ENCODE measurements at places on chromosomes 3 and 15.
A peak's percentile ranks its signal among the peaks of the same experiment; 100 is the strongest.

DNA sequence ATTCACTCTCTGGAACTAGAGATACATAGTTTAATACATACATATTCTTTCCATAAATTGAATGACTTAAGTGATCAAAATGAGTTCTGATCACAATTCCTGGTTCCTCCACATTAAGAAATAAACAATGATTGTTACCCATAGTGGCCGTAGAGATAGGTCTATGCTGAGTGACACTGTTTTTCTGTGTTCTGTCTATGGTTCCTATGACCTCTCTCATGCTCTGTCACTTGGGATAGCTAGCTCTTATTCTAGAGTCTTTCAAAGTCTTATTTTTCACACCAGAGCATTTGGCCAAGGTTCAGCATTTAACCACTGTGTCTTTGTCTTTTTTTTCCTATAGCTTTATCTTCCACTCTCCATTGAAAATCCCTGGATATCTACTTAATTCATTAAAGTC lies 132.4 kb downstream of the GOLGA6L6 start:
- DNase-seq: no peak

DNA sequence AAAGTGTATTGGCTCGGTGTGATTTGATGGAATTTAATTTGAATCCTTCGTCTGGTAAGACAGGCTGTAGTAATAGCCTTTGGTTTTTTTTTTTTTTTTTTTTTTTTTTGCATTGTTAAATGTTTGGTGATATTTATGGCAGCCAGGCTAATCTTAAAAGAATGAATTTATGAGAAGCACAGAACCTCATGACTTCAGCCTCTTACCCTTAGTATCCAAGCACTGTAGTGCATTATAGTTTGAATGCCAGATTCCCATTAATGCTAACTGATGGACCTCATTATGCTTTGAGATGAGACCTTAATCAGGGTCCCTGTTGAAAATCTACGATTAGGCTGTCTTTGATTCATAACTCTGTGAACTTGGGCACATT lies 110.6 kb upstream of the SAMMSON start:
- DNase-seq: no peak

DNA sequence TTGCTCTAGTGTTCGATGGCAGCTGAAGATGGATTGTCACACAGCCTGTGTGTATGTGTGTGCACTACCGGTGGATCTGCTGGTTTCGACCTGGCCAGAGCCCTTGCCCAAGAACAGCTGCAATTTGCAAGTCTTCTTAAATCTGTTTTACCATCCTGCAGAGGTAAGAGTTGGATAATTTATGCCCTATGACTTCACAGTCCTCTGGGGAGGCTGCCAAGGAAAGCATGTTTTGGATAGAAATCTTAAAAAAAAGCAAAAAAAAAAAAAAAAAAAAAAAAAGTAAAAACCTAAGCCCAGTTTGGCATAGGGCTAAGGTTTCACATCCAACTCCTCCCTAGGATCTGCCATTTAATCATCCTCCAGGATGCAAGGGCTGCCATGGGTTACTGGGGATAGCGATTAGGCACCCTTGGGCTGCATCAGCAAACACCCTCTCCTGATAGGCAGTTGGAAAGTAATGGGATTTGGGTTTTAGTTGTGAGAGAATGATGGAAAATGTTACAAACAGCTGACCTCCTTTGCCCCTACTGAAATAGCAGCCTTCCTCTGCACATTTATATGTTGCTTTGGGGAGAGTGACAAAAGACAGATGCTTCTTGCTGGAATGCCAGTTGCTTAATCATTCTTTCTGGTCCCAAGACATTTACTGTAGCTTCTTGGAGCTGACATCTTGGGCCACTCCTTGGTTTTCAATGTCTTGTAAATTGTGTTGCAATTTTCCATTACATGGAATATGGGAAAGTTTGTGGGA lies 35.4 kb downstream of the CD200R1L start:
- no peak for DNase-seq

DNA sequence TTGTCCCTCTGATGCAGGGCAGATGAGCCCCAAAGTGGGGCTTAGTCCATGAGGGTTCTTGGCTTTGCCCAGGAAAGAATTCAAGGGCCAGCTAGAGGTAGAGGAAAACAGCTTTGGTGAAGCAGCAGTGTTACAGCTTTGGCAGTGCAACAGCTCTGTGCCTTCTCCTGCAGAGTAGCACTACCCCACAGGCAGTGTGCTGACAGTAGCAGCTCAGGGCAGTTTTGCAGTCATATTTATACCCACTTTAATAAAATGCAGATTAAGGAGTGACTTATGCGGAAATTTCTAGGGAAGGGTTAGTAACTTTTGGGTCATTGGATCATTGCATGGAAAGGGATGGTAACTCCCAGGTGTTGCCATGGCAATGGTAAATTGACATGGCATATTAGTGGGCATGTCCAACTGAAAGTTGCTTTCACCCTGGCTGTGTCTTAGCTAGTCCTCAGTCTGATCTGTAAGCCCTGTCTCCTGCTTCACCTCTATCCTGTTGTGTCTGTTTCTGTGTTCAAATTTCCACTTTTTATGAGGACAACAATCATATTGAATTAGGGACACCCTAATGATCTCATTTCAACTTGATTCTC lies 241.3 kb upstream of the C2CD4B start:
- no peak for DNase-seq

- no peak for DNase-seq
Observed at GRCh38 chr15:77857419-77857818, 220.1 kb downstream of the TBC1D2B start.

DNA sequence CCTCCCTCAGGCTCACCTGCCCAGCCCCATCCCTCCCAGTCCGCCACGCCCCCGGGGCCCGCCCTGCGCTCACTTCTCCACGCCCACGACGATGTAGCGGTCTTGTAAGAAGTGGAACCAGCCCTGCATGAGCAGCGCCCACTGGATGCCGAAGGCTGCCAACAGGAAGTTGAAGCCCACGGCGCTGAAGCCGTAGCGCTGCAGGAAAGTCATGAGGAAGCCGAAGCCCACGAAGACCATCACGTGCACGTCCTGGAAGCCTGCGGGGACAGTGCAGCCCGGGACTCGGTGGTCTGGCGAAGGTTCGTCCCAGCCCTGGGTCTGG lies 9.7 kb downstream of the RHCG start:
- DNase-seq: peak; percentile 64

DNA sequence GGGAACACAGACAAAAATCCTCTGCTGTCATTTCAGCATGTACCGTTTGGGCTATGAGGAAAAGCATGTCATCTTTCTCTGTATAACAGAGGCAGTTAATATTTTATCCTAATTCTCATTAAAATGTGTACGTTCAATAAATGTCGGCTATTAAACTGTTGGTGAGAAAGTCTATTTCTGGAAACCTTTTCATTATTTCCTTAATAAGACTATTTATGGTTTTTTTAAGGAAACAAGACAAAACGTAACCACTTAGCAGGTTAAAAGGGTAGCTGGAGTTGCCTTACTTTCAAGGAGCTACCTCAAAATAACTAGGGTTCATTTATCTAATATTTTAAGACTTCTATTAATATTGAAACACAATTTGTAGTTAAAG lies 1.8 kb upstream of the STT3B start:
- no peak for DNase-seq

DNA sequence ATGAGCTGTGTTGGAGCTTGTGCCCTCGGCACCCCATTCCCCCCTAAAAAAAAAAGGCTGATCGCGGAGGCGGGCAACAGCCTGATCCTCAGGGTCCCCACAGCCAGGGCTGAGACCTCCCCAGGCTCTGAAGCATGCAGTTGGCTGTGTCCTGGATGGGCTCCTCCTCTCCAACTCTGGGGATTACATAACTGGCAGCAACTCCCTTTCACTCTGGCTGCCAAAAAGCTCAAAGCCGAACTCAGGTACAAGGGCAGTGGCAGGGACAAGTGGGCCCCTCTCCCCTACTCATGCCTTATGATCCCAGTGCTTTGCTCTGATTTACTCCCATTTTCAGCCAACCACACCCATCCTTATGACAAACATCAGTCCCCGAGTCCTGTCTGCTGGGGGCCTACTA lies 18.3 kb downstream of the TPRA1 start:
- no peak for DNase-seq

DNA sequence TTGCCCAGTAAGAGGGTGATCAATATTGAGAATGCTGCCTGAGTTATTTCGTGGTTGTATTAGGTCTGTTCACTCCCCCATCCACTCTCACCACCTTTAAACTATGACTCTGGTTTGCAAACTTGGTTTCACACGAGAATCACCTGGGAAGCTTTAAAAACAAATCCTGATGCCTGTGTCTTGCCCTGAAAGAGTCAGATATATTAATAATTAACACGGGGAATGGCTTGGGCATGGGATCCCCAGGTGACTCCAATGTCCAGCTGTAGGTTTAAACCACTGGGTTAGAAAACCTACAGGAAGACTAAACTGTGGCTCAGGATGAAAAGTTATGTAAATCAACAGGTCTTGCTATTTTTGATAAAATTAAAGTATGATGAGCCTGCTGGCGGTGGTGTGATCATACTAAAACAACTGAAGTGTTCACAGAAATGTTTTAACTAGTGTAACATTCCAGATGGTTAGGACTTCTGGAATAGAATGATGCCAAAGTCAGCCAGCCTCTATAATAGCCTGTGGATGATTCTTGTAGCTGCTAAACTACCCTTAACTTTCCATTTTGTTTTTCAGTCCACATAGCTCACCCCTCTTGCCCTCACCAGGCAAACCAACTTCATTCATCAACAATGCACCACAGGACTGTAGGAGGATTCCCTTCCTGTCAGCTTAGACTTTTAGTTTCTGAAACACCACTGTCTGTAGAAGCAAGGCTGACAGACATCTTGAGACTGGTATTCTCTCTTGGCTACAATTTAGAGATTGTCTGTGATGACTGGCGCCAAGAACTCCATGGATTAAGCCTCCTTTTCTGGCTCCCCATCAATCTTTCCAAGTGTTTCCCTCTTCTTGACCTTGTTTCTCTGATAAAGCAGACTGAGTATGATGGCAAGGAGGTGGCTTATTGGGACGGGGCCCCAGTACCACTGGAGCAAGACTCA lies 119.1 kb upstream of the ADAMTS9 start:
- DNase-seq: no peak

DNA sequence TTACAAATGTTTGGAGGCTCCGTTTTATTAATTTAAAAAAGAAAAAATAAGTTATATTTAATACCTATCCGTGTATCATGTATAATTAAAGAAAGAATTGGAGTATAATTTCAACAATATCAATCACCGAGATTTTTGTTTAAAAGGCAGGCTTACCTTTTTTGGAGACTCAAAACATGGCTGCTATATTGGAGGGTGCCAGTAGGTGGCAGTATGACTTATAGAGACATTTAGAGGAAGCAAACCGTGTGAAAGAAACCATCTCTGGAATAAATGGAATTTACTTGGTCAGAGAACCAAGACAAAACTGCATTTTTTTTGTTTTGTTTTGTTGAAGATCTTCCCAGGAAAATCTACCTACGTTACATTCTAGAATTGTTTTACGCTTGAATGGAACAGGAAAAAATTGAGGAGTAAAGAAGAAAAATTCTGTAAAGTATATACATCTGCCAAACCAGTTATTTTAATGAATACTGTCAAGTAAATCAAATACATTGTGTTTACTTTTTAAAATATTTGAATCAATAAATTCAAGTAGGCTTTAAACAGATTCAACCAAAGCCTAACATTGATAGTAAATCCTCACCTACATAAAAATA lies 802.6 kb upstream of the ALCAM start:
- DNase-seq: peak; percentile 74

GRCh38 chr3:13748276-13748879 lies 131.5 kb downstream of the WNT7A start:
- DNase-seq: no peak

DNA sequence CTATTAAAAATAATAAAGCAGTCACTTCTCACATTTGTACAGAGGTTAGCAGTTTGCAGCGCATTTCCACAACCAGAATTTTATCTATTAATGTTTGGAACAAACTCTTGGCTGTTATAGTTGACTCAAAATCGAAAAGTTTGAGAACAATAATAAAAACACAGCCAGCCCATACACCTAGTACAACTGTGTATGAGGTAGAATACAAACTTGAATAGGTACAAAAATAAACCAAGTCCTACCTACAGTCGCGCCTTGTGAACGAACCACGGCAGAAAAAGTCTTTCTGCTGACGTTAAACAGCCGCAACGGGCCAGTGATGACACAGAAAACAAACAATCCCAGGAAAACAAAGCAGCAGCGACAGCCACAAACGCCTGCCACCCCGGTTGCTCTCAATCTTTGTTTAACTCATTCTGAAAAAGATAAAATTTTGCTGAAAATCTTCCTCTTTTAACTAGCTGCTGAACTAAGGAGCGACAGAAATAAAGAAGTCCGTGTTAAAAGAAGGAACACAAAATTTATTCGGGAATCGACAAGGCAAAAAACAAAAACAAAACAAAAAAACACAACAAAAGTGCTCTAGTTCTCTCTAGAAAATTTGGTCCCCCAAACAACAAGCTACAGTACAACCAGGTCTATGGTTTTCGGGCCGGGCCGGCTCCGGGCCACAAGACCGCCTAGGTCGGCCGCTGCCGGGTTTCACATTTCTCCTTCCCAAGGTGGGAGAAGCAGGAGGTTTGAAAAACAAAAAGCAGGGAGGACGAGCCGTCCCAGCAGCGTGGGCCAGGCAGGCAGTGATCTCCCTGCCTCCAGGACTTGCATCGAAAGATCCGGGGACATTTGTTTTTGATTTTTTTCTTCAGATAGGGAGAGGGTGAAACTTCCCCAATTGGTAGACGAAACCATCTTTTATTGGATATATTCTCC lies 2.9 kb downstream of the FOXL2 start:
- no peak for DNase-seq

DNA sequence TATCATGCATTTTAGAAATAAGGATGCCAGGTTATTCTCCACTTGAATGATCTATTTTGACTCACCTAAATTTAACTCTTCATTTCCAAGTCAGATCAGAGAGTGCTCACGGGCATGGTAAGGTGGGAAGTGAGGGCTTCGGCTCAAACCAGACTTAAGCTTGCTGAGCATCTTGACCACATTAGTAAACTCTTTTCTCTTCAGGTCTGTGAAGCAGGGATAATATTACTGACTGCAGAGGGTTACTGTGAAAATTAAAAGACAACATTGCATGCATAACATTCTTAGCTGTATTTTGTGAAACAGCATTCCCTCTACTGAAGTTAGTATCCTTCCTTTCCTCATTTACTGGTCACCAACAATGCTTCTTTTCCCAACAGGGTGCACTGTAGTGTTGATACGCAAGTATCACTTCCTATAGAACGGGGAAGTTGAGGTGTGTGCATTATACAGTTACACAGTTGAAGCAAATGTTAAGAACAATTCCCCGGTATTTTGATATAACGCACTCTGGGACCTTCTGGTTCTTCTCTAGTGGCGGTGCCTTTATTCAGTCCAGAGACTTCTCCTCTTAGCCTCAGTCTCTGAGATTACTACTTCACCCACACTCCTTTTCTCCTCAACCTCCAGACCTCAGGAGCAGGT lies 74.1 kb upstream of the MNS1 start:
- DNase-seq: no peak

- no peak for DNase-seq
Observed at GRCh38 chr3:171066206-171066605, 39.7 kb upstream of the SLC2A2 start.

- DNase-seq: no peak
Observed at GRCh38 chr15:93428150-93428549, 339.1 kb upstream of the RGMA start.

DNA sequence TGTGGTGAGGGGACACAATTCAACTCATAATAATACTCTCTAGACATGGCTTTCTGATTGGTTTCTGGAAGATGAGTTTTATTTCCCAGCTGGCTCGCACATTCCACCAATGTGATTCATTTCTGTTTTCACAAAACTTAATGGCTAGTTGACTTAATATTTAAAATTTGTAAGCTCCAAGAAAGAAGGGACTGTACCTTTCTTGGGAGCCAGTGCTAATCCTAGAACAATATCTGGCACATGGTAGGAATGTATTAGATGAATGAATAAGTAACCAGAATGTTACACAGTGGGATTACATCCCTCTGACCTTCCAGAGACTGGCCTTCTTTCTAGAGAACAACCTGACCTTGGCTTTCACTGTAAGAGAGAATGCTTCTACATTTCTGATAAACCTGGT lies 262.8 kb downstream of the RORA start:
- DNase-seq: no peak

Measured in activated CD4-positive, alpha-beta T cell treated with anti-CD3 and anti-CD28 coated beads for 48 hours (primary cell).